ENCODE measurements at places on chromosomes 6 and 20.
A peak's percentile ranks its signal among the peaks of the same experiment; 100 is the strongest.

GRCh38 chr6:14149739-14150130 is 32.2 kb downstream of the CD83 start:
- peaks cover 4% of the 10 kb centered on the region for H3K4me1 ChIP-seq
- no peak for DNase-seq
- H3K27ac ChIP-seq: no peak overlapping the region

- H3K4me3 ChIP-seq: no peak overlapping the region
- peaks cover 18% of the 10 kb centered on the region for H3K27me3 ChIP-seq
- H3K36me3 ChIP-seq: no peaks in the 10 kb centered on the region
- no peaks in the 10 kb centered on the region for H3K4me1 ChIP-seq
Measured at GRCh38 chr20:23654717-23655116, 17.0 kb upstream of the CST3 start.

DNA sequence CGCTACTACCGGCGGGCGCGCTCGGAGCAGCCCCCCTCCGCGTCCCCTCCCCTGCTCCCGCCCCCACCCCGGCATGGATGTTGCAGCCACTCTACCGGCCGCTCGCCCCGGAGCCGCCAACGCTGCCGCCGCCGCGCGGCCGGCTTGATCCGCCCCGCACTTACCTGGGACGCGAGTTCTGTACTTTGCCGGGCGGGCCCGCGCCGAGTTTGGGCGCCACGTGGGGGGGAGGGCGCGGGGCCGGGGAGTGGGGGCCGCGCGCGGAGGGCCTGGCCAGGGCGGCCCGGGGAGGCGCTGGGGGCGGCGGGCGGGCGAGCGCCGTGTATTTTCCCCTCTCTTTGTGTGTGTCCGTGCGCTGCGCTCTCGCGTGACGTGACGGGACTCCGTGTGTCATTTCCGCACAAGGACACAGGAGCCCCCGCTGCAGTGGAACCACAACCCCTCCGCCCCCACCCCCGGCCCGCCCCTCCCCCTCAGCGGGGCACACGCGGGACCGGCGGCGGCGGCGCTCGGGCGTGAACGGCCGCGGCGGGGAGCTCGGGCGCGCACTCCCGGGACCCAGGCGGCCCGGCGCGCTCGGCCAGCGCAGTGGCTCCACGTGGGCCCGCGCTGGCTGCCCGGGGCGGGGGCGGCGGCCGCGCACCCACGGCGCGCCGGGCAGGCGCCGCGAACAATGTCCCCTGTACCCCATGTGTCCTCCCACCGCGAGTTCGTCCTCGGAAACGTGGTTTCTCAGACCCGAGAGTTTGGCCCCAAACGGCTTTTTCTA is at the start of gene BEND3:
BEND3 (minus strand) TSS at position 590 of the 769 bp plus-strand sequence. CDS start 16,230 bp downstream, outside the sequence.
- no peaks in the 10 kb centered on the region for H3K36me3 ChIP-seq
- H3K4me3 ChIP-seq: peak within 1 kb of the TSS; percentile 78
- peak within 1 kb of the TSS; percentile 66 for H3K27ac ChIP-seq

DNA sequence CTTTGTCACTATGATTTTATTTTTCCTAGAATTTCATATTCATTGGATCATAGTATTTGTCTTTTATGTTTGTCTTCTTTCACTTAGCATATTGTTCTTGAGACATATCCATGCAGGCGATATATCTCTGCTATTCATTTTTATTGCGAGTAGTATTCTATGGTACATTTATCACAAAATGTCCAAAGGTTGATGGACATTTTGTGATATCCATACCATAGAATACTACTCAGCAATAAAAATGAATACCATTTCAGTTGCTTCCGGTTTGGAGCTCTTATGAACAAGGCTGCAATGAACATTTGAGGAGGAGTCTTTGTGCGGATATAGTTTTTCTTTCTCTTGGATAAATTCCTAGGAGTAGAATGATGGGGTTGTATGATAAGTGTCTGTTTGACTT is 28.8 kb upstream of the EYA2 start:
- H3K27me3 ChIP-seq: peaks cover 37% of the 10 kb centered on the region
- no peak for DNase-seq
- no peaks in the 10 kb centered on the region for H3K36me3 ChIP-seq
- no peak overlapping the region for H3K27ac ChIP-seq

- H3K4me3 ChIP-seq: no peak overlapping the region
- no peaks in the 10 kb centered on the region for H3K36me3 ChIP-seq
- DNase-seq: no peak
- H3K27ac ChIP-seq: no peak overlapping the region
Measured at GRCh38 chr6:3627501-3627900, 124.0 kb downstream of the PXDC1 start.

GRCh38 chr6:128275030-128275429 is 245.4 kb downstream of the PTPRK start:
- no peaks in the 10 kb centered on the region for H3K27me3 ChIP-seq
- no peak overlapping the region for H3K4me3 ChIP-seq
- peaks cover 4% of the 10 kb centered on the region for H3K4me1 ChIP-seq

GRCh38 chr20:420166-420620 is 12.1 kb downstream of the RBCK1 start:
- DNase-seq: no peak
- H3K4me1 ChIP-seq: peaks cover 12% of the 10 kb centered on the region
- no peaks in the 10 kb centered on the region for H3K27me3 ChIP-seq
- peak overlapping the region; percentile 3 for H3K27ac ChIP-seq
- peaks cover 53% of the 10 kb centered on the region for H3K36me3 ChIP-seq

DNA sequence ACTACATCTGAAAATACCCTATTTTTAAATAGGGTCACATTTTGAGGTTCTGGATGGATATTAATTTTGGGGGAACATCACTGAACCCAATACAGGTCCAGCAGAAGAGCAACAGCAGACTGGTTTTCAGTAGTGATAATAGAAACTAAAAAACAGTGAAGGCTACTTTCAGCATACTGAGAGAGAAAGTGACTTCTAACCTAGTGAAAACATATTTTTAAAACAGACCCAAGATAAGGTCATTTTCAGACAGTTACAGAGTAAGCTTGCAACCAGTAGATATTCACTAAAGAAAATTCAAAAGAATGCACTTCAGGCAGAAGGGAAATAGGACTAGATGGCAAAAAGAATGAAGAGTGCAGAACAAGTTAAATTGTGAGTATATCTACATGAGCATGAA is 42.0 kb upstream of the TMEM244 start:
- no peak overlapping the region for H3K4me3 ChIP-seq
- DNase-seq: no peak
- peaks cover 5% of the 10 kb centered on the region for H3K27me3 ChIP-seq
- no peak overlapping the region for H3K27ac ChIP-seq
- no peaks in the 10 kb centered on the region for H3K36me3 ChIP-seq
- peaks cover 2% of the 10 kb centered on the region for H3K4me1 ChIP-seq

DNA sequence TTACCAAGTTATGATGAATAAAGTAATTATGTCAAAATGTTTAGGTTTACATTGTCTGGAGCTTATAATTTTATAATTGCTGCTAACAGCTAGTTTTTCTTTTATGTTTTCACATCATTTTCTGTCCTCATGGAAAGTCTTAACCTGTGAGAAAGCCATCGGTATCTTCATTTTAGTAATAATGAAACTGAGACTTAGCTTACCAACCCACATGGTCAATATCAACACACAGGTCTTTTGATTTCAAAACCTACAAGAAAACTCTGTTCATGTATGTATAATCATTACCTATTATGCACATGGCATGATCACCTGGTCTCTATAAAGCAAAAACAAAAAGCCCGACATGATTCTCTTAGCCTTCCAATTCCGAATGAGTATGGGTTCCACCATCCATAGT is 61.9 kb downstream of the KCNQ5 start:
- peaks cover 24% of the 10 kb centered on the region for H3K4me1 ChIP-seq
- no peak overlapping the region for H3K4me3 ChIP-seq
- peaks cover 31% of the 10 kb centered on the region for H3K36me3 ChIP-seq
- H3K27ac ChIP-seq: peak overlapping the region; percentile 34
- DNase-seq: no peak

DNA sequence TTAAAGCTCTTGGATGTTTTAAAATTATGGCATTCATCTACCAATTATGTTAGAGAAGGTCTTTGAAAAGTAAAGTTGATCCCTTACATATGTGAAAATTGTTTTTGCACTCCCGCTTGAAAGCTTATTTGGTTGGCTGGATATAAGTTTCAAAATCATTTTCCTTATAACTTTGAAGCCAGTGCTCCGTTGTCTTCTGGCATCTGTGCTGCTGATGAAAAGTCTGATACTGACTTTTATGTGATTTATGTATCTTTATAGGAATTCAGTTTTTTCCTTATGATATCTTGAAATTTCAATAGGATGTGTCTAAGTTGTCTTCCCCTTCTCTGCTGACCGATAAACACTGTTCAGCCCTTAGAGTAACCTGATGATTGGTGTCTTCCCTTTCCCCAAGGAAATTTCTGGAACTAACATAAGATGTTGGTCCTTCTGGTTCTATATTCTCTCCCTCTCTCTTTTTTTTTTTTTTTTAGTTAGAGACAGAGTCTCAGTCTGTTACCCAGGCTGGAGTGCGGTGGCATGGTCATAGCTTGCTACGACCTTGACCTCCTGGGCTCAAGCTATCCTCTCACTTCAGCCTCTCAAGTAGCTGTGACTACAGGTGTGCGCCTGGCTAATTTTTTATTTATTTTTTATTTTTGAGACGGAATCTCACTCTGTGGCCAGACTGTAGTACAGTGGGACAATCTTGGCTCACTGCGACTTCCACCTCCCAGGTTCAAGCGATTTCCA is 12.7 kb downstream of the PANK2 start:
- peaks cover 57% of the 10 kb centered on the region for H3K4me1 ChIP-seq
- H3K27me3 ChIP-seq: no peaks in the 10 kb centered on the region
- H3K27ac ChIP-seq: peak overlapping the region; percentile 62
- peaks cover 29% of the 10 kb centered on the region for H3K36me3 ChIP-seq
- peak overlapping the region; percentile 3 for H3K4me3 ChIP-seq
- no peak for DNase-seq

GRCh38 chr6:126781582-126781981 is 336.9 kb upstream of the RSPO3 start:
- DNase-seq: no peak
- peaks cover 3% of the 10 kb centered on the region for H3K27me3 ChIP-seq
- no peaks in the 10 kb centered on the region for H3K4me1 ChIP-seq
- H3K27ac ChIP-seq: no peak overlapping the region

DNA sequence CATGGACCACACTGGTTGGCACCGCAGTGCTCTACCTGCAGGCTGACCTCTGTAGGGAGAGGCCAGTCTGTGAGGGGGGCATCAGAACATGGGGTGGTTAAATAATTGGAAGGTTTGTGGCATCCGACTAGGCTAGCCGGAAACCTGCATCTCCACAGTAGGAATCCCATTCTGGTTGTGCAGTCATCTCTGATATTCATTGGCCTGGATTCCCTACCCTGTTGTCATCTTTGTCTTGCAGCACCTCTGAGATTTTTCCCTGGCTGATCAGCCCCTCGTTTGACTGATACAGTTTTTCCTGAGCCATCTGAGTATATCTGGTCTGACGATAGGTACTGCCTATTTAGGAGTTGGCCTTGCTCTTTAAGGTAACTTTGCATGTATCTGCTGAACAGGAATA is 259.4 kb downstream of the TMEM242 start:
- DNase-seq: no peak
- H3K27ac ChIP-seq: no peak overlapping the region
- H3K36me3 ChIP-seq: peaks cover 8% of the 10 kb centered on the region
- no peak overlapping the region for H3K4me3 ChIP-seq
- H3K27me3 ChIP-seq: no peaks in the 10 kb centered on the region

DNA sequence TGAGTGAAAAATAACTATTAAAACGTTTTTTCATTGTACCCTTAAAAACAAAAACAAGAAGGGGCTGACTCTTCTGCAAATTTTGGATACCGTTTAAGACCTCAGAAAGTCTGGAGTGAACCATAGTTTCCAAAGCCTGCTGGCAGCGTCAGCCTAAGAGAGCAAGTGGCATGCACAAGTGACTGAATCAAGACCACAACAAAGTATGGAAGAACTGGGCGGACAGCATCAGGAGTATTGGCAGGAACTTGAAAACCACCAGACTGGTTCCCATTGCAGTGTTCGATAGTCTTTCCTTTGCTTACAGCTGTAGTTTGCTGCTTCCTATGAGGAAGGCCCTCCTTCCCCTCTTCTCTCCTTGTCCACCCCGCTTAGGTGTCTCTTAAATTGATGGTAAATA is 33.7 kb upstream of the MYLIP start:
- DNase-seq: no peak
- H3K36me3 ChIP-seq: peaks cover 6% of the 10 kb centered on the region
- no peak overlapping the region for H3K27ac ChIP-seq
- H3K27me3 ChIP-seq: peaks cover 6% of the 10 kb centered on the region
